A673 (cell line): ENCODE measurements at places on chromosomes 11 and 22.

DNA sequence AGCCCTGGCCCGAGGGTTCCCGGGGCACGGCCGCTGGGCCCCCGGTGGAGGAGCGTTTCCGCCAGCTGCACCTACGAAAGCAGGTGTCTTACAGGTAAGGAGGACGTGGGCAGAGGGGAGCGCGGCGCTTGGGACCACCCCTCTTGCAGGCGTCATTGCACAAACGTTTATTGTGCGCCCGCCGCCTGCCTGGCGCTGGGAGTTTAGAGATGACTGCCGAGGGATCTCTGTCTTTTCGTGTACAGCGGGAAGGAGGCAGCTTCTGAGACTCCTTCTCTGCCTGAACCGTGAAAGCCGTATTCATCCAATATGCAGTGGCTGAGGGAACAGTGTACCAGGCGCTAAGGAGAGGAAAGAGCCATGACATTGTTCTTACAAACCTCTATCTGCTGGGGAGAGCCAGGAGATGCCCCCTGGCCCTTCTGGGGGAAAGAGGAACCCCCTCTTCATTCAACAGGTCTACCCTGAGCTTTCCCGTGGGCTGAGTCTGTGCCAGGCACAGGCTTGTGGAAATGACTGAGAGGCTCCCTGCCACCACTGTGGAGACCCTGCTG, 13.8 kb upstream of the DGKZ start:
- peaks cover 14% of the 10 kb centered on the region for H3K27me3 ChIP-seq
- peak; percentile 64 for DNase-seq

DNA sequence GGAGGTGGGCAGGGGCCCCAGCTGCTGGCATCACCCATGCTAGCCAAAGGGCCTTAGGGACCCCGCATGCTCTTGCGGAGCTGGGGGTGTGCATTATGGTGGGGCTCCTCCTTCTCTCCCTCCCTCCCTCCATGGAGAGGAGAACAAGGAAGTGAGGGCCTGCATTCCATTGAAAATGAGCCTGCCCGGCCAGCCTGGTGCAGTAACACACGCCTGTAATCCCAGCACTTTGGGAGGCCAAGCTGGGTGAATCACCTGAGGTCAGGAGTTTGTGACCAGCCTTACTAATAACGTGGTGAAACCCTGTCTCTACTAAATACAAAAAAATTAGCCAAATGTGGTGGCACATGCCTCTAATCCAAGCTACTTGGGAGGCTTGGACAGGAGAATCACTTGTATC, 22.4 kb downstream of the SNAP29 start:
- no peaks in the 10 kb centered on the region for H3K27me3 ChIP-seq
- peaks cover 8% of the 10 kb centered on the region for H3K36me3 ChIP-seq
- DNase-seq: no peak
- H3K27ac ChIP-seq: no peak overlapping the region

GRCh38 chr11:64342869-64343745, 3.1 kb downstream of the CCDC88B start:
- H3K4me3 ChIP-seq: peak overlapping the region; percentile 38
- H3K27me3 ChIP-seq: no peaks in the 10 kb centered on the region
- DNase-seq: no peak
- no peak overlapping the region for H3K27ac ChIP-seq
- no peaks in the 10 kb centered on the region for H3K4me1 ChIP-seq
- no peaks in the 10 kb centered on the region for H3K36me3 ChIP-seq

DNA sequence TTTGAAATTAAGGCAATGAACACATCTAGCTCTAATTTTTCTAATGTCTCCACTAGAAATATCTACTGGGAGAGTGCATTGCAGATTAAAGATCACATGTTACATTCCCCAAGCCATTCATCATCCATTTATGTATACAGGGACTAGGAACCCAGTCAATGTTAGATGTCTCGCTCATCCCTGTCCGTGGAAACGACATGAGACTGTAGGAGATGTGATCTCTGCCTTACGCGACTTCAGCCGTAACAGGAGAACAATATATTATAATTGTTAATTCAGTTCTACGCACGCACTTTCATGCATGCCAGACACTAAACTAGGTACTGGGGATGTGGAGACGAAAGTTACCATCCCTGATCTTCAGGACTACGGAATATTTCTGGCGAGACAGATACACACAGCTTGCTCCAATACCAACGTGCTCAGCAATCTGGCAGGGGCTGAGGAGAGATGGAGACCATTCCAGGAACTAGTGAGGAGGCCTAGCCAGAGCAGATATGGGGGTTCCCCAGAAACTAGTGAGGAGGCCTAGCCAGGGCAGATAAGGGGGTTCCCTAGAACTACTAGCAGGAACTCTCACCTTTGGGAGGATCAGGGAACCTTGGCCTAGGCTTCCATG, 706 bp downstream of the DCPS start:
- no peaks in the 10 kb centered on the region for H3K27me3 ChIP-seq
- peak overlapping the region; percentile 95 for H3K27ac ChIP-seq

DNA sequence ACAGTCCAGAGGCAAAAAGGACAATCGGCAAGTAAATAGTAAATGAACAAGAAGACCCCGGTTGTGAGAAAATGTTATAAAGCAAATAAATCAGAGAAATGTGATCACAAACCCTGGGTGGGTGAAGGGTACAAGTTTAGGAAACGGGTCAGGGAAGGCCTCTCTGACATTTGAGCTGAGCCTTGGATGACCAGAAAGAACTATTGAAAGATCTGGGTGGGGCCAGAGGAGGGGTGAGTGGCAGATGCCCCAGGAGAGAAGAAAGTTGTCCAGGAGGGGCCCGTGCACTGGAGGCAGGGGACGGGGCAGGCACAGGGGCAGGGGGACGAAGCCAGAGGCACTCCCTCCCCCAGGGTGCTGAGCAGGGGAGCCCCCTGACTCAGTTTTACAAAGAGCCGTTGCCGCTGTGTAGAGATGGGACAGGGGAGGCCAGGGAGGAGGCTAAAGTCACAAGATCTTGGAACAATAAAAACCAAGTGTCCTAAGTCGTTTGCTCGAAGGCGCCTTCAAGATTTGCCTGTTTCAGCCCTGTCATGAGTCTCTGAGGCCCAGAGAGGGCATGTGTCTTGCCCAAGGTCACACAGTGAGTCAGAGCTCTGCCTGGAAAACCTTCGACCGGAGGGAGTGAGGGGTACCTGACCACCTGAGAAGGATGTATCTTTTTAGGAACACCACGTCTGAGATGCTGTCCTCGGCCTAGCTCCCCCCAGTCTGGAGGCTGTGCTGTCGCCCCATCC, 10.8 kb upstream of the PDGFB start:
- no peaks in the 10 kb centered on the region for H3K4me1 ChIP-seq
- H3K36me3 ChIP-seq: no peaks in the 10 kb centered on the region
- no peaks in the 10 kb centered on the region for H3K27me3 ChIP-seq
- DNase-seq: no peak
- H3K4me3 ChIP-seq: no peak overlapping the region

GRCh38 chr22:40008726-40009291, 14.1 kb downstream of the FAM83F start:
- no peak for DNase-seq
- H3K4me1 ChIP-seq: no peaks in the 10 kb centered on the region
- no peaks in the 10 kb centered on the region for H3K36me3 ChIP-seq
- H3K27ac ChIP-seq: no peak overlapping the region
- peaks cover 60% of the 10 kb centered on the region for H3K27me3 ChIP-seq
- H3K4me3 ChIP-seq: no peak overlapping the region

DNA sequence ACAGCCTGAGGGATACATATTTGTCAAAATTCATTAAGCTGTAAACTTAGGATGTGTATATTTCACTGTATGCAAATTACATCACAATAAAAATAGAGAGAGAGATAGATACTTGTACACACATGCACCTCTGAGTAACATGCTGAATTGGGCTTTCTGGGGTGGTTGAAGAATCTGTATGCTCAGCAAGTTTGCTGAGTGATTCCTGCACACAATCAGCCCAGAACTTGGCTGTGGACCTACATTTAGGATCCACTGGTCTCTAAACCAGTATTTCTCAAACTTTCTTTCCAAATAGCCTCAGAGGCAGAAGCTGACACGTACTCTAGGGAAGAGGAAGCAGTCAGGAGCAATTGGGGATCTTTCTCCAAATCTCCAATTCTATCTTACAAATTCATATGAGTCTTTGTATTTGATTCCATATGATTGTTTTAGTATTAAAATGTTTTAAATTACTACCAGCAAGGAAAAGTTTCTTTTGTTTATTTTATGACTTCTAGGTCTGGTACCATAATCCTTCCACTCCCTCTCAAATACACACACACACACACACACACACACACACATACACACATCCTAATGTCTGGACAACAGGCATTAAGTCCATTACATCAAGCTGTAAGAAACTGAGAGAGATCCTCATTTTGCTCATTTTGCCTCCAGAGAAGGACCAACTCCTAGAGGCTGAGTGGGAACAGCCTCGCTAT, 20.0 kb downstream of the SYT13 start:
- no peaks in the 10 kb centered on the region for H3K4me1 ChIP-seq
- H3K36me3 ChIP-seq: no peaks in the 10 kb centered on the region
- no peak for DNase-seq
- H3K27ac ChIP-seq: no peak overlapping the region
- no peak overlapping the region for H3K4me3 ChIP-seq

DNA sequence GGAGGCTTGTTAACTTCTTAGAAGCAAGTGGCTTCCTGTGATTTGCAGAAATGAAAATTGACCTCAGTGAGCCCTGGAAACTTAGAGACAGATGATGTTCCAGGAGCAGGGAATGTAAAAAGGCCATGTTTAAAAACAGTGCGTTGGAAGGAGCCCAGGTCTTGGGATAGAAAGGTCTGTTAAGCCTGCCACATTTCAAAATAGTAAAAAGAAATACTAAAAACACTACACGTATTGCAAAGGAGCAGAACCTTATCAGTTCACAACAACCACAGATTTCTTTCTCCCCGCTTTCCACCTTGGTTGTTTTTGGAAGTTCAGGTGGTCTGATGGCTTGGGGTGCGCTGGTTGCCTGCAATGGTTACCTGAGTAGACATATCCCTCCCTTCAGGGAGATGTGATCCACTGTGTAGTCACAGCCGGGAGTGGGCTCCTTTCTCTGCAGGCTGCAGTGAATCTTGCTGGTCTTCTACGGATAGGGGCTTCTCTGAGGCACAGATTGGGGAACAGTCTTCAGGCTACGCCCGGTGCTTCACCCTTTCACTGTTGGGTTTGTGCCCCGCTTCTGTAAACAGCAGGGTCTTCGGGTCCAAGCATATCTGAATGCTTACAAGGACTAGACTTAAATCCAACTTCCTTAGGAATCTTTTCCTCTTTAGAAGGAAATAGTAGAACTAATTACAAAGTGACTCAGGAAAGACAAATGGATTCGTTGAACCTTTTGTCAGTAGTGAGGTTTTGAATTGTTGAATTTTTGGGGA, 1.9 kb downstream of the TEAD1 start:
- H3K27me3 ChIP-seq: no peaks in the 10 kb centered on the region
- H3K36me3 ChIP-seq: no peaks in the 10 kb centered on the region
- peaks cover 39% of the 10 kb centered on the region for H3K4me1 ChIP-seq
- peak overlapping the region; percentile 85 for H3K4me3 ChIP-seq

- H3K27me3 ChIP-seq: no peaks in the 10 kb centered on the region
- no peak overlapping the region for H3K4me3 ChIP-seq
- DNase-seq: no peak
Measured at GRCh38 chr11:55895216-55895615, 12.1 kb downstream of the TRIM51 start.

DNA sequence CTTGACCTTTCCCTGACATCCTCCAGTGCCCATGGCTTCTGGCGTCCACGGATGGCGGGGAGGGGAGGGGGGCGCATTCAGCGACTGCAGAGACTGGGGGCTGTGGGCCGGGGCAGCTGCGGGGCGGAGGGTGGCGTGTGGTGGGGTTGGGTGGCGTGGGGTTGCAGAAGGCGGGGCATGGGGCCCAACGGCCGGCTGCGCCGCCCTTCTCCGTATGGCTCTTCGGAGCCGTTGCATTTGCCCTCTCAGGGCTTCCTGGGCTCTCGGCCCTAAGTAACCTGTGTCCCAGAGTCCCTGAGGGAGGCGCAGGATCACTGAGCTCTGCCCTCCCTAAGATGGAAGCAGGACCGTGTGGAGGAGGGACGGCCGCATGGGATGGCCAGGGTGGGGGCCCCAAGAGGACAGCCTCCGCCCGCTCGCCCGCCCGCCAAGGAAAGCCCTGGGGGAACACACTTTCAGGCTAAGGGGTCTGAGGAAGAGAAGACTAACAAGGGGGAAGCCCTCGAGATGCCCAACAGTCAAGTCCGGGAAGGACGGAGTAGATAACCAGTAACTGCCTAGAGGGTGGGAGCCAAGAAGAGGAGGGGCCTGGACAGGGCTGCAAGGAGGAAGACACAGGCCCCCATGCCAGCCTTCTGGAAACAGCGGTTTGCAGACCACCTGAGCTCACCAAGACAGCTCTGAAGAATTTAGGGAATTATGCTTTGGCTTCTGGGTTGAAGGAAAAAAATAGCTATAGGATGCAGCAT, 9.2 kb upstream of the AIFM3 start:
- no peak for DNase-seq
- H3K4me1 ChIP-seq: no peaks in the 10 kb centered on the region
- peak overlapping the region; percentile 27 for H3K4me3 ChIP-seq
- H3K36me3 ChIP-seq: peaks cover 6% of the 10 kb centered on the region

DNA sequence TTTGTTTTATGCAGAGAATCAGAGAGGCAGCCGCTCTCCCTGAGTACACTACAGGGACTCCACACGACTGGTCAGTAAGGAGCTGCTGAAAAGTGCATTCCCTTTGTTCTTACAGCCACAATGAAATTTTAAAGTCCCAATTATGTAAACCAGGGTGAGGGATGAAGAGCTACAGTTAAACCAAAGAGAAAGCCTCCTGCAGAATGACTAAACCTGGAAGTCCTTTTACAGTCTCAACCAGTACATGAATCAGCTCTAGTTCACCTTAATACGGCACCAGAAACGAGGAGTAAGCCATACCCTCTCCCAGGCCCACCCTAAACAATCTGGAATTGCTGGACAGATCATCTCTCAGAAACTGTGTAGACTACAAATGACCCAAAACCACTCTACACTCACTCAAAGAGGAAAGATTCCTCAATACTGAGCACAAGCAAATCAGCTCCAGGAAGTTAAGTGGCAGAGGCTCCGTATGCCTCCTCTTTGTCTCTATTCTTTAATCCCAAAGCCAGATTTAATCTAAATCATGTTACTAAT, 113.1 kb downstream of the RBFOX2 start:
- H3K36me3 ChIP-seq: no peaks in the 10 kb centered on the region
- H3K27me3 ChIP-seq: no peaks in the 10 kb centered on the region
- peak; percentile 75 for DNase-seq
- peak overlapping the region; percentile 50 for H3K4me3 ChIP-seq

DNA sequence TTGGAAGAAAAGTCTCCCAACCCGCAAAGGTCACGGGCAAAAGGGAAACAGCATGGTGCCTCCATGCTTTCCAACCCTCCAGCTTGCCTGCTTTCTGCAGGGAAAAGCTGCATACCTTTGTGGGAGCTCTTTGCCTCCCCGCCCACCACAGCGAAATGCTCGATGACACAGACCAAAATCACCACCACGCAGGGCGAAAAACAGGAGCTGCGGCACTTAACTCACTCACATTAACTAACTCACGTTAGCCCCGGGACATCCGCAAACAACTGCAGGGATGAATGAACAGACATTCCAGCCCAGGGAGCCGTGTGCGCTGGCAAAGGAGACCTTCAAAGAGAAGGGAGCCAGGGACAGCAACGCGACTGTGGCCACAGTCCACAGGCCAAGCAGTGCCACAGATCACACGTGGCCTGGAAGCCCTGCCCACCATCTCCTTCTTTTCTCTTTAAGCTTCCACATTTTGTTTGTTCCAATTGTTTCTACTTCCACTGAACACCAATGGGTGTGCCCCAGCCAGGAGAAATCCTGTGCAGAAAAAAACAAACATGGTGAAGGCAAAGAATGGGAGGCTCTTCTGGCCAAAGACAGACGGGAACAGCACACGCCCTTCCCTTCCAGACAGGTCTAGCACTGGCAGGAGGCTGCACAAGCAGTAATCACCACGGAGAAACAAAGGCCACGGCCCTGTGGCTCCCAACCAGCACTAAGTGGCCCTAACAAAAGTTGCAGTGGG, 39.3 kb downstream of the DUSP8 start:
- no peak overlapping the region for H3K4me3 ChIP-seq
- no peaks in the 10 kb centered on the region for H3K36me3 ChIP-seq
- H3K4me1 ChIP-seq: peaks cover 6% of the 10 kb centered on the region
- no peak overlapping the region for H3K27ac ChIP-seq
- no peak for DNase-seq
